ENCODE measurements at places on chromosomes 6 and 20.

DNA sequence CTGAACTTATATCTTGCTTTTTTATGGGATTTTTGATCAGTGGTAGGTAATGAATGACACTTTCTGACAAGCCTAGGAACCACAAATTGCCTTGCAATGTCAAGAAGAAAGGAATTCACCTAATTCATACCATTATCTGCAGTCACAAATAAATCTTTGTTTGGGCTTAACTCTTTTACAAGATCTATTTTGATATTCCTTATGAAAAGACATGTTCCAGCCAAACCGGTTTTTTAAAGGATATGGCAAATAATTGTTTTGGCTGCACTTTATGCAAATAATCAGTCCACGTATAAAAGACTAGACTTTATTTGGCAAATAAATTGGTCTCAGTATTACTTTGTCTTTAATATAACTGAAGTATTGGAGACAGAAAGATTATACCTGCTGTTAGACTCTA is 771.7 kb upstream of the ADGRB3 start:
- no peaks in the 10 kb centered on the region for H3K27me3 ChIP-seq
- no peak for DNase-seq
- H3K4me1 ChIP-seq: no peaks in the 10 kb centered on the region
- H3K27ac ChIP-seq: no peak overlapping the region

DNA sequence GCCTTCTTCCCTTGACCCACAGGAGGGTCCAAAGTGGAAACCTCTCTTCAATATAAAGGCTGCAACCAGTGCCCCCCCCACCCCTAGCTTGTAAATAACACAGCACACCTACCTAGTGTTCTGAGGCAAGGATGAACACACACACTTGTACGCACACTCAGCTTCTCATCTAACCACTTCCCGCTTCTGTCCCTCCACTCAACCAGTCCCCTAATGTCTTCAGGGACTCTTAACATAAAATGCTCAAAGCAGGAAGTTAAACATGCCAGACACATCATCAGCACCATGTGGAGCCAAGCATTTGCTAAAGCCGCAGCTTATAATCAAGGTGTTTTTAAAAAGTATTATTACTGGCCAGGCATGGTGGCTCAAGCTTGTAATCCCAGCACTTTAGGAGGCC is 35.3 kb downstream of the FOXQ1 start:
- H3K4me3 ChIP-seq: no peak overlapping the region
- DNase-seq: no peak

GRCh38 chr6:39892490-39893129 is 41.7 kb downstream of the MOCS1 start:
- H3K27me3 ChIP-seq: peaks cover 7% of the 10 kb centered on the region
- peaks cover 2% of the 10 kb centered on the region for H3K4me1 ChIP-seq
- H3K27ac ChIP-seq: no peak overlapping the region
- DNase-seq: peak; percentile 44
- no peaks in the 10 kb centered on the region for H3K36me3 ChIP-seq
- H3K4me3 ChIP-seq: no peak overlapping the region

- peaks cover 55% of the 10 kb centered on the region for H3K27me3 ChIP-seq
- no peak for DNase-seq
- no peak overlapping the region for H3K27ac ChIP-seq
- no peak overlapping the region for H3K4me3 ChIP-seq
Observed at GRCh38 chr6:44332585-44332984, 9.9 kb upstream of the SPATS1 start.

- H3K4me3 ChIP-seq: no peak overlapping the region
- H3K27ac ChIP-seq: no peak overlapping the region
- H3K36me3 ChIP-seq: peaks cover 4% of the 10 kb centered on the region
Observed at GRCh38 chr6:109024368-109024767, 70.3 kb downstream of the SESN1 start.

- no peaks in the 10 kb centered on the region for H3K27me3 ChIP-seq
- no peaks in the 10 kb centered on the region for H3K36me3 ChIP-seq
- H3K27ac ChIP-seq: no peak overlapping the region
- no peaks in the 10 kb centered on the region for H3K4me1 ChIP-seq
- no peak overlapping the region for H3K4me3 ChIP-seq
- no peak for DNase-seq
Observed at GRCh38 chr6:69038841-69039240, 403.8 kb downstream of the ADGRB3 start.

DNA sequence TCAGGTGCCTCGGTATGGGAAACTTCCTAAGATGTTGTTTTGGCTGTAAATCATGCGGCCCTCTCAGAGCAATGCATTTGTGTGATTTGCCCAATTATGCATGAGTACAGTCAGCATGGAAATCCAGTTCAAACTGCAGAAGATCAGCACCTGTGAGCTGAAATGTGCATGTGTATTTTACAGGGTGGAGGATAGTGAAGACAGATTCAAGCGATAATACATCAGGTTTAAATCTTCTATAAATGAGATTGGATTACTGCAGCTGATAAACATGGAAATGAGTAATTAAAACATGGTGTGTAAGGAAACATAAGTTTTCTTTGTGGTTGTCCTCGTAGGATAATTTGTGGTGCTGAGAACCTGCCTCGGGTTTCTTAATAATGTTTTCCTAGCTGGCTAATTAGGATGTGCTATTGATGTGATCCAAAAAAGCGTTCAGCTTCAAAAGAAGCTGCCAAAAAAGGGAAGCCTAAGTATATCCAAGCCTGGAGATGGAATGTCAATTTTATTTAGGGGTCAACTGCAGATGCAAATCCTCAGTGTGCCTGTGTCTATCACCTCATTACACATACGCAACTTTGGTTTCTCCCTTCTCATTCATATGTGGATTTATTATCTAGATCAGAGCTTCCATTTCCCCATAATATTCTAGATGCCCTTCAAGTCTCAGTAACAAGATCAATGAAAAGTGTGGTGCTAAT is 117.1 kb upstream of the CCDC28A start:
- no peak for DNase-seq
- H3K36me3 ChIP-seq: no peaks in the 10 kb centered on the region
- H3K4me3 ChIP-seq: no peak overlapping the region
- peaks cover 6% of the 10 kb centered on the region for H3K4me1 ChIP-seq
- H3K27ac ChIP-seq: no peak overlapping the region

DNA sequence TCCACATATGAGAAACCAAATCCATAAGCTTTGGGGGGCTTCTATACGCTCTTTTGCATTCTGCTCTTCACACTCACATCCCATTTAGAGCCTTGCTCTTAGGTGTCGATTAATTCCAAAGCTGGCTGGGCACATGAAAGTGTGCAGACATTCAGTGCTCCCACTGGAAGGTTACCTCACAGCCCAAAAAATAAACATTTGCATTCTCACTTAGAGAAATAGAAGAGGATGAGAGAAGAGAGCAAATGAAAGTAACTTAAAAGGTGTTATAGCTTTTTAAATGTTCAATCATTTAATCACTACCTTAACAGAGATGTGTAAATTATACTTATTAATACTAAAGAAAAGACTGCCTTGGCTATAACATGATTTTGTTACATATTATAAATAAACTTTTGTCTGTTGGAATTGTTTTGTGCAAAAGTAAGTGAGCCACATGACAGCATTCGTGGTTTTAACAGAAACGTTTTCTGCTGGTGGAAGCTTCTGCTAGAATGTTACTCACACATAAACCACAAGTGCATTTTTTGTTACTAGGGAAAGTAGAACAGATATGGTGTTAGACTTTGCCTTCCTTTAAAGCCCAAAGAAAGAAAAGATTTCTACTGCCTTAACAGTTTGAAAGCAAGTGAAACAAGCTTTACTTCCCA is 116.7 kb downstream of the SIM1 start:
- no peaks in the 10 kb centered on the region for H3K36me3 ChIP-seq
- no peaks in the 10 kb centered on the region for H3K4me1 ChIP-seq
- no peak overlapping the region for H3K27ac ChIP-seq

GRCh38 chr6:12974551-12974950 is 258.0 kb downstream of the PHACTR1 start:
- peaks cover 14% of the 10 kb centered on the region for H3K27me3 ChIP-seq
- H3K27ac ChIP-seq: no peak overlapping the region
- no peaks in the 10 kb centered on the region for H3K36me3 ChIP-seq
- no peaks in the 10 kb centered on the region for H3K4me1 ChIP-seq
- no peak overlapping the region for H3K4me3 ChIP-seq

DNA sequence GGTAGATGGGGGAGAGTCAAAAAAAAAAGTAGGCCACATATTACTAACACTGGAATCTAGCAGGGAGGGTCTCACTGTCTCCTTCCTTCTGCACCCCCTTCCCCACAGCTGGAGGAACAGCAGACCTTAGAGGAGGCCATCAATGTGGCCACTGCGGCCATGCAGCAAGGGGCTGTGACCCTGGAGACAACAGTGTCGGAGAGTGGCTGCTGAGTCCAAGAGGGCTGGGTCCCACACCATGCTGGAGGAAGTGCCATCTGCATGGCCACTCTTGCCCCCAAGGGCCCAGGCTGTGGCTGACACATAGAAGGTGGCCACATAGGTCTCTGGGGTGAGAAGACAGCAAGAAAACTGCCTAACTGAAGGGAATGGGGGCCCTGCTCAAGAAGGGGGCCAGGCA is 2.6 kb upstream of the DEF6 start:
- H3K4me1 ChIP-seq: peaks cover 22% of the 10 kb centered on the region
- H3K27ac ChIP-seq: no peak overlapping the region
- peaks cover 16% of the 10 kb centered on the region for H3K36me3 ChIP-seq
- H3K4me3 ChIP-seq: no peak overlapping the region
- DNase-seq: no peak

DNA sequence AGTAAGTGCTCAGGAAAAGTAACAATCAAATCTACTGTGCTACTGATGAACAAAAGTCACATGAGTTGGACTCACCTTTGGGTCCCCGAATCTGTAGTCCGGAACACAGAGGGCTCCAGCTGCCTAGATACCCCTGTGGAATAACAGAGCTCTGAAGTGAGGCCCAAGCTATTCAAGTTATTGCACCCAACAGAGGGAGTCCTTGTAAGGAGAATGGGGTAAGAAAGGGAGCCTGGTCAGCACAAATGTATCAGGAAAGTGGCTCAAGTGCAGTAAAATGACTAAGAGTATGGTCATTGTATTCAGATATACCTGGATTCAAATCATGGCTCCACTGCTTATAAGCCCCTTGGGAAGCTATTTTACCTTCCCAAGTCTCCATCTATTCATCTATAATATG is 20.9 kb downstream of the EDN1 start:
- H3K4me3 ChIP-seq: no peak overlapping the region
- H3K36me3 ChIP-seq: no peaks in the 10 kb centered on the region
- no peaks in the 10 kb centered on the region for H3K4me1 ChIP-seq
- H3K27ac ChIP-seq: no peak overlapping the region
- peaks cover 5% of the 10 kb centered on the region for H3K27me3 ChIP-seq

DNA sequence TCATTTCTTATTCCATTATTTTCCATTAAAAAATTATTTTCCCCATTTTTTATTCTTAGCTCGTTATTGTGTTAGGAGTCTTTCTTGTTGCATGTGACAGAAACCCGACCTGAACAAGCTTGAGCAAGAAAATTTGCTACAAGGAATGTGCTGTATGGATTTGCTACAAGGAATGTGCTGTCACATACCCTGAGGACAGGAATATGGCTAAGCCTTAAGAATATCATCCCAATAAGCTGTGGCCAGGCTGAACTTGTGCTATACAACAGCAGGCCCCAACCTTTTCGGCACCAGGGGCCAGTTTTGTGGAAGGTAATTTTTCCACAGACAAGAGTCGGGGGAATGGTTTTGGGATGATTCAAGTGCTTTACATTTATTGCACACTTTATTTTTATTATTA is 114.0 kb downstream of the TRMT11 start:
- H3K27ac ChIP-seq: no peak overlapping the region
- no peaks in the 10 kb centered on the region for H3K27me3 ChIP-seq
- no peak for DNase-seq

- no peak for DNase-seq
- no peaks in the 10 kb centered on the region for H3K27me3 ChIP-seq
- no peak overlapping the region for H3K4me3 ChIP-seq
- H3K27ac ChIP-seq: no peak overlapping the region
- H3K36me3 ChIP-seq: no peaks in the 10 kb centered on the region
Observed at GRCh38 chr6:116208056-116208785, 45.7 kb downstream of the TSPYL4 start.

DNA sequence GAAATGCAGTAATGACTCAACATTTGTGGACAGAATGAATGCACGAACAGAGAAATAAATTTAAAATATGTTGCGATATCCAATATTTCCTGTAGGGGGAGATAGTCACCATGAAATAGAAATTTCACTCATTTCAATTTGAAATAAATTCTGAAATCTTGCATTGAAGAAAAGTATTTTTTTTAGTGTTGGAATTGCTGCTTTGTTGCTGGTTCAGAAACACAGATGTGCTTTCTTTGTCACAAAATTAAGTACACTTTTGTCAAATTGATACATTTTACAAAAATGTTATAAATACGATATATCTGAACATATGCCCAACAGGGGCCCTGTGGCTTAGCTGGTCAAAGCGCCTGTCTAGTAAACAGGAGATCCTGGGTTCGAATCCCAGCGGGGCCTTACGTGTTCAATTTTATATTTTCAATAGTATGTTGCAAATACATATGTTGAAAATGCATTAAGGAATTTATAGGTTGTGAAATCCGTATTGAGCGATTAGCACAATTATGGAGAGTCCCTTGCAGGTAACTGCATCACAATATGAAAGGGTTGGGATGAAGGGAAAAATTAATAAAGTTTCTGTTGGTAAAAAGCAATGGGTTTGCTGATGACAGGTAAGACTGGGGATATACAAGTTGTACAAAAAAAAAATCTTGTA is 85.4 kb upstream of the PRSS16 start:
- DNase-seq: no peak
- H3K4me3 ChIP-seq: peak overlapping the region; percentile 36
- peaks cover 23% of the 10 kb centered on the region for H3K4me1 ChIP-seq
- peaks cover 2% of the 10 kb centered on the region for H3K27me3 ChIP-seq

DNA sequence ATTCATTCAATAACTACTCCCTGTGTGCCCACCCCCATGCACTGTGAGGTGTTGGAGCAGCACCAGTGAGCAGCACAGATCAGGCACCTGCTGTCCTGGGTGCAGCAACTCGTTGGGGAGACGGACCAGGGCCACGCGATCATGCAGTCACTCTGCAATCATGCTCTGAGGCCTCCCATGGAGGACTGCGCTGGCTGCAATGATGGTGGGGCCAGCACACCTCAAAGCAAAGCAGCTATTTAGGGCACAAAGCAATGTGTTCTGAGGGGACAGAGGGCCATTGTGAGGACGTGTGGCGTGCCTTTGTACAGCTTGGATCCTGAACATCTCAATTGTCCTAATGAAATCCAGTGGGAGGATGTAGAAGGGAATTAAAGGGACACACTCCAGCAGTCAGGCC is 41.0 kb upstream of the MPC1 start:
- peaks cover 19% of the 10 kb centered on the region for H3K4me1 ChIP-seq
- H3K36me3 ChIP-seq: no peaks in the 10 kb centered on the region
- no peak overlapping the region for H3K27ac ChIP-seq
- no peak overlapping the region for H3K4me3 ChIP-seq
- no peak for DNase-seq

DNA sequence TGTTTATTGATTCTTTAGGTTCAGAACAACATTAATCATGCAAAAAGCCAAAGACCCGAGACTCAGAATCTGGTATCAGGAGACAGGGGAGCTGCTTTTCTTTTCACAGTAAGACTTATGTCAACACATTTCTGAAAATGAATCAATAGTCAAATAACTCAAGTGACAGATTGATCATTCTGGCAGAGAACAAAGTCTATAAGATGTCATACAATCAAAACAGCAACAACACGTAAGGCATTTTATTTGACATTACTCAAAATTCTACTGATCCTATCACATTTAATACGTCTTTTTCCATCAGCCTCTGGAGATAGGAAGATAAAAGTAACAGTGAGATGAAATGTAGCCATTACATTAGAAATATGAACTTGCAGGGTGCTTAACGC is 93.4 kb upstream of the EEF1E1 start:
- H3K27me3 ChIP-seq: peaks cover 2% of the 10 kb centered on the region
- no peaks in the 10 kb centered on the region for H3K36me3 ChIP-seq
- H3K4me3 ChIP-seq: no peak overlapping the region
